Activated T-cell treated with anti-CD3 and anti-CD28 coated beads, Interleukin-2, amount 50 U/mL, for 24 hours (primary cell): ENCODE measurements at places on chromosomes 1 and 21.

- DNase-seq = no peak
These were observed 478.9 kb downstream of the DPYD start for GRCh38 chr1:97441966-97442365.

- no peak for DNase-seq
These were observed 237.3 kb downstream of the NRIP1 start for GRCh38 chr21:14827468-14827867.

DNA sequence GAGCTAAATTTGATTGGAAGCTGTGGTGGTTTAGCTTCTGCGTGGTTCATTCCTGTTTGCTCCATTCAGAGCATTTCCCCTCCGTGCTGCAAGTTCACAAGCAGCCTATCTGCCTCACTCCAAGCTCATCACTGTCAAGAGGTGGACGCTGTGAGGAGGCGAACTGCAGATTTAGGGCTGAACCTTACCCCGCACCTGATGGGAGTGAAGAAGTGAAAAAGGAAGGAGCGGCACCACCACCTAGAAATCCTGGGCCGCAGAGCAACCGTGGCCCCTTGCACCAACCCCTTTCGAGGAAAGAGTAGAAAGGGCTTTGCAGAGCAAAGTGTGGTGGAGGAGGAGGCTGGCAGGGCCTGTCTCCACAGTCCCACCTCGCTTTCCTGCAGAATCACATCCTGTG is 117.4 kb downstream of the IER5 start:
- DNase-seq = no peak

GRCh38 chr1:61224609-61225008 is 142.2 kb downstream of the NFIA start:
- no peak for DNase-seq

- no peak for DNase-seq
These were observed 221.4 kb upstream of the L1TD1 start for GRCh38 chr1:61973100-61973837.

DNA sequence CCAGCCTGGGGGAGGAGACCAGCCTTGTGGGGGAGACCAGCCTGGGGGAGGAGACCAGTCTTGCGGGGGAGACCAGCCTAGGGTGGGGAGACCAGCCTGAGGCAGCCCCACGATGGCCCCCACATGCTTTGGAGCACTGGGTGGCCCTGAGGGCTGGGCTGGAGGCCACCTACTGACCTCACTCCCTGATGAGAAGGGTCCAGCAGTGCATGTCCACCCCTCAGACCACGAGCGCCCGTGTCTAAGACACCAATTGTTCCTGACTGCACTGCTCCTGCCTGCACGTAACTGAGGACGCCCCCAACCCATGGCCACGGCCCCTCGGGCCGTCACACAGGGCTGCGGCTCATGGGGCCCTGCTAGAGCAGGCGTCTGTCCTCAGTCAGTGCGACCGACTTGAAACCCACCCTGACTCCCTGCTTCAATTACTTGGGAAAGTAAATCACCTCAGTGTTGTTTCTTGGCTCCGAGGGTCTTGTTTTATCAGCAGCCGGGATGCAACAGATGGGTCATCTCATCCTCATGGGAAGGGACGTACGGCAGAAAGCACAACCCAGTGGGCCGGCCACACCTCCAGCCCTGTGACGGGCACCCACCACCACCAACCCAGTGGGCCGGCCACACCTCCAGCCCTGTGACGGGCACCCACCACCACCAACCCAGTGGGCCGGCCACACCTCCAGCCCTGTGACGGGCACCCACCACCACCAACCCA is at the start of gene SPATC1L:
SPATC1L (minus strand) TSS at position 550 of the 715 bp plus-strand sequence. CDS start 1,643 bp downstream, outside the sequence.
- DNase-seq = peak; percentile 72

DNA sequence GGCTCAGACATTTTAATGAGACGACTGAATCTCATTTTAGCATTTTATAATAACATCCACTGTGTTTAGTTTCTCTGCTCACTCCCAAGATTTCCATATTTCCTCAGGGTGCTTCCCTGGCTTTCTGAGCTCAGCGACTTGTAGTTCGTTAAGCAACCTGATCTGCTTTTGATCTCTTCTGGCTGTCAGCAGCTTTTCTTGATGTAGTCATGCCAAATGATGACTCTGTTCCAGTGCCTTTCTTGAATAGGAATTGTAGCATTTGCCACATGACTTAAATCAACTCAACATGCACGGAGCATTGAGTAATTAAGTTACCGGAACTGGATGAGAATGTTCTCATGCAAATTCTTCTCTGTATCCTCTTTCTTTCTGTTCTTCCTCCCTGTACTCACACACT is 246.1 kb downstream of the FMN2 start:
- DNase-seq = no peak

- no peak for DNase-seq
These were observed 235.1 kb downstream of the RRAGC start for GRCh38 chr1:38624336-38625039.

DNA sequence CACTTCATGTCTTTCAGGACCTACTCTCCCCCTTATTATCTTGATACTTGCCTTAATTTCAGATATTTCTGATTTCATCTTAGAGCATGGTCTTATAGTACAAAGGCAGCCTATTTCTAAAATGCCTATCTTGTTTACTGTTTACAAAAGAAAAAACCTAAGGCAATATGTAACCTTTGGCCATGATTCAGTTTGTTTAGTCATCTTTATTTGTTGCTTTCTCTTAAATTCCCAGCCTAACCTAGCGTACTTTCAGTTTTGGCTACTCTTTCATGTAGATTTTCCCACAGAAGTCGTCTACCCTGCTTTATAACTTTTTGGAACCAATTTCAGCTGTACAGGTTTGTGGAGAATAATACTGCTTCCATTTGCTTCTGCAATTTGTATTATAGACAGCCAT is 81.8 kb downstream of the KIF1B start:
- no peak for DNase-seq

- no peak for DNase-seq
These were observed 190.7 kb upstream of the RUNX1 start for GRCh38 chr21:35239811-35240219.
